ENCODE measurements at places on chromosomes 5 and 9. TPM values are rescaled to one million over a fixed set of nuclear protein-coding genes. Genes with fewer than 3 reads are reported as not detected.

DNA sequence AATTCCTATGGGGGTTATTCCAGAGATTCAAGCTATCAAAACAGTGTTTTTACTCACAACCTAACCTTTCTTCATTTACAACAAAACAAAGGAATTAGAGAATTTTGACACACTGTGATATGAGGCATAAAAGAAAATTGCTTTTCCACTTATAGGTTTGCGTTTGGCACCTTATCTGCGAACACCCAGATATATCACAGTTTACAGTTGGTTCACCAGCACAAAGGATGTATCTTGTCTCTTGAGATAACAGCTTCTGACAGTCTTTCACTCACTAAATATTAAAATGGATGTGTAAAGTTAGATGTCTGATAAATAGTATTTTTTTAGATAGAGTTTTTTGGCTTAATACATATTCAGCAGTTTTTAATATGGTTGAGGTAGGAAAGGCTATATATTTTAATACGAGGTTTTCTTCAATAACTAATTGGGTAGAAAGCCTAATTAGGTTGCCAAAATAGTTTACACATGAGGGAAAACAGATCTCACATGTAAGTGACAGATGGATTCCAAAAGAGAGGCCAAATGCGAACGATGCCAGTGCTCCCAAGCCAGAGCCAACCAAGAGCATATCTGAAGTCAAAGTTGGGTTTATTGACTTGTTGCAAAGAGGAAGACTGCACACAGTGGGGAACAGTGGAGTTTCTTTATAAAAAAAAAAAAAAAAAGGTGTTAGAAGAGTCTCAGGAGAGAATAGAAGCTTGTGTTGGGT, 1495.2 kb downstream of the MAT2B start:
- DNase-seq, result no peak

DNA sequence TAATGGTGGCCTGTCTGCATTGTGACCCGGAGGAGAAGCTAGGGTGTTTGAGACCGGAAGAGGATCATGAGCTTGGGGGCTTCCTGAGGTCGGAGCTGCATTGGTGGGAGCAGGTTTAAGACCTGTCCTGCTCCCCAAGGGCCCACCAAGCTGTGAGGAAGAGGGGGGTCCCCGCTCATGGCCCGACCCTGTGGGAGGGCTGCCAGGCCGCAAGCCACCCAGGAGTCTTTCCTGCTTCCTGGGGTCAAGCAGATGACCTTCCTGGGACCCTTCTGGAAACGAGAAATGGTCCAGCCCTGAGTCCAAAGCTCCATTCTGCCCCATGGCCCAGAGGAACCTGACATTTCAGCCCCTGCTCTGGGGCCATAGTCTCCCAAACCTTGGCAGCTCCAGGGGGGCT, 61.5 kb upstream of the RNU6ATAC start:
- DNase-seq, result no peak

DNA sequence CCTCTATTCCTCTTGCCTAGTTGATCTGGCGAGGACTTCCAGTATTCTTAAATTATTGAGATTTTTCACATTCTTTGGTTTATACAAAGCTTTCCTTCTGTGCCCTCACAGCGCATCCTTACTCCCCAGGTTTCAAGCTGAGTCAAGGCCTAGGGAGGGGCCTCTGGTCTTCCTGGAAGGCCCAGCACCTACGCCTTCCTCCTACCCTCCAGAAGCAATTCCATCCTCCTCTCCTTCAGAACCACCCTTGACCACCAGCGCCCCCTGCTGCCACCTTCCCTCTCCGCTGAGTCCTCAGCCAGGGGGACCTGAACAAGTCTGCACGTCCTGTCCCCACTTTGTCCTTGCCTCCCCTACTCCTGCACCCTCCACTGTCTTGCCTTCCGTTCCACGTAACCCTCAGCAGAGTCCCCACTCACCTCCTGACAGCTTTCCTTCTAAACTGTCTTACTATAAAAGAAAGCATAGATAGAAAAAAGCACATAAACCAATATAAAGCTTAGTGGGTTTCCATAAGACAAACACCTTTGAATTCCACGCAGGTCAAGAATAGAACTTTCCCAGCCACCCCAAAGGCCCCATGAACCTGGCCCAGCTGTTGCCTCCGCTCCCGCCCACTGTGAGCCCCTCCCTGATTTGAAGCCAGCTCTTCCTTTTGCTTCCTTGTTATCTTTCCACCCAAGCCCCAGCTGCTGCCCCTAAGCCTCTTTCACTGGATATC, 63.0 kb upstream of the CTSL start:
- DNase-seq, result peak; percentile 64

GRCh38 chr9:10785255-10785654, 172.5 kb upstream of the PTPRD start:
- DNase-seq, result no peak

Gene TNFSF15
- 5.6 TPM for total RNA-seq

- no peak for DNase-seq
Observed at GRCh38 chr5:37568018-37568753, 189.1 kb downstream of the WDR70 start.

DNA sequence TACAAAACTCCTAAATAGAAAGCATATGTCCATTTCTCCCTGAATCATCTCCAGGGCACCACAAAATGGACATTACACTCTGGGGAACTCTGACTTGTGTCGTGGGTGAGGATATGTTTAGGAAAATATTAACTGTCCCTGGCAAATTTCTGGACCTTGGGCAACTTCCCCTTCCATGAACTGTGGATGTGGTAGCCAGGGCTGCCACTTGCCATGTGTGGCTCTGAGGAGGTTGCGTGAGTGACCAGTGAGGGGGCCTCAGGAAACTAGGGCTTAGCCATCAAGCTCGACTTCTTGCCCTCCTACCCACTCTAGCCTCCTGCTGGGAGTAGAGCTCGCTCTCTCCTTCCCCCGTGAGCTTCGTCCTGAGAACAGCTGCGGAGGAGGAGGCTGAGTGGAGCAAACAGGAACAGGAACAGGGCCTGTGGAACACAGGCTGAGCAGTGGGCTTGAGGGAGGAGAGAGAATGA, 13.8 kb upstream of the STC2 start:
- DNase-seq, result no peak

Gene PDE6A
- total RNA-seq, result not detected

GRCh38 chr5:14534773-14535172, 46.8 kb upstream of the OTULINL start:
- DNase-seq, result no peak

Gene MSMP
- not detected for total RNA-seq

Gene PCDHGA2
- 7.7 TPM for total RNA-seq

Gene APBA1
- 8.1 TPM for total RNA-seq
